Lung microvascular endothelial cell (primary cell): ENCODE measurements at places on chromosomes 2 and 18. TPM values are rescaled to one million over a fixed set of nuclear protein-coding genes. Genes with fewer than 3 reads are reported as not detected.

DNA sequence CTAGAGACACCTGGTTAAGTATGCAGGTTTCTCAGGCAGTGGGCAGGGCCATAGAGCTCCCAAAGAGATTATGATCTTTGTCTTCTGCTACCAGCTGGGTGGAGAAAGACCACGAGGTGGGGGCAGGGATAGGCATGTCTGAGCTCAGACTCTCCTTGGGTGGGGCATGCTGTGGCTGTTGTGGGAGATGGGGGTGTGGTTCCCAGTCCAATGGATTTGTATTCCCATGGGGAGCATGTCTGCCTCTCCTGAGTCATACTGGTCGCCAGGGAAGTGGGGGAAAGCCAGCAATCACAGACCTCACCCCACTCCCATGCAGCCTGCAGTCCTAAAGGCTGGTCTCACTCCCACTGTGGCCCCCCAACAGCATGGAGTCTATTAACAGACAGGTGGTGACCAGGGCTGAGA is 31.4 kb upstream of the RHOB start:
- DNase-seq = no peak

GRCh38 chr18:388200-388599 is 112.3 kb downstream of the COLEC12 start:
- no peak for DNase-seq

DNA sequence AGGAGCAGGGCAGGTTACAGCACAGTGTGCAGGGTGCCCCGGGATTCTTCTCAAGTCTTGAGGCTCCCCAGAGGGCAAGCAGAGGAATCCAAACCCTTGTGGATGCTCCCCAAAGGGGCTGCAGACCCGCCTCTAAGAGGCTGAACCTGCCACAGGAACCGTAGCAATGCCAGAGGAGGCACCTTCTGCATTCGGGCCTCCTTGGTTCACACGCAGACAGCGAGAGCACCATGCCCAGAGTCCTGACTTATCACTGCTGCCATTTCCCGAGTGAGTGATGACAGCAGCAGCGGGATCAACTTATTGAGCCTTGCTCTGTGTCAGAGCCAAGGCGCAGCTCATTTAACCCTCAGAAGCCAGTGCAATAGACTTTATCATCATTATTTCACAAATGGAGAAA is 203.5 kb downstream of the CTIF start:
- DNase-seq = no peak

The CYP1B1 gene
- total RNA-seq = 0.20 TPM in 1 of 2 replicates, not detected in the other

GRCh38 chr18:23231340-23232021 is 96.2 kb downstream of the CABLES1 start:
- DNase-seq = peak; percentile 98
